ENCODE measurements at places on chromosomes 6 and 20.

DNA sequence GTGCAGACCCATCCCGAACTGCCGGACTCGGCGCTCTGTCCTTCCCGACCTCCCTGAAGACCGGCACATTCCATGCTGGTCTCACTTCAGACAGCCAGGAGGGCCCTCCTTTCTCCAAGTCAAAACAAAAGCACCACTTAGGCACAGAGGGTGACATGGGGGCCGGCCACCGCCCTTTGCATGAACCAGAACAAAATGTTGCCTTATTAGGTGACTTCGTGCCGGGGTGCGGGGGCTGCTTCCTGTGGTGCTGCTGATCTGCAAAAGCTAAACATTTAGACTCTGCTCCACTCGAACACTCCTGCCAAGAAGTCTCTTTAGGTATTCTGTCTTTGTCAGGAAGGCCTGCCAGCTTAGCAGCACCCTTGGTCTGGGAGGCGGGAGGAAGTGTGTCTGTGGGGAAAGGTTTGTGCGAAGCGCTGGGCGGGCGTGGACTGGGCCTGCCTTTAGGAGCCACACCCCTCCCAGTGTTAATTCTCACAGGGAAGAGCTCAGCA is 133.8 kb downstream of the SMOC2 start:
- H3K27ac ChIP-seq: peak overlapping the region; percentile 38
- H3K36me3 ChIP-seq: no peaks in the 10 kb centered on the region
- no peaks in the 10 kb centered on the region for H3K27me3 ChIP-seq
- H3K4me1 ChIP-seq: no peaks in the 10 kb centered on the region
- H3K4me3 ChIP-seq: no peak overlapping the region

- H3K4me1 ChIP-seq: no peaks in the 10 kb centered on the region
- H3K27me3 ChIP-seq: no peaks in the 10 kb centered on the region
- no peak overlapping the region for H3K4me3 ChIP-seq
These were observed 48.1 kb downstream of the TCP11 start for GRCh38 chr6:35093118-35093445.

- DNase-seq: no peak
- H3K4me1 ChIP-seq: no peaks in the 10 kb centered on the region
- no peaks in the 10 kb centered on the region for H3K36me3 ChIP-seq
- no peak overlapping the region for H3K27ac ChIP-seq
- H3K4me3 ChIP-seq: no peak overlapping the region
- H3K27me3 ChIP-seq: no peaks in the 10 kb centered on the region
These were observed 314.7 kb upstream of the RSPO3 start for GRCh38 chr6:126803769-126804168.

DNA sequence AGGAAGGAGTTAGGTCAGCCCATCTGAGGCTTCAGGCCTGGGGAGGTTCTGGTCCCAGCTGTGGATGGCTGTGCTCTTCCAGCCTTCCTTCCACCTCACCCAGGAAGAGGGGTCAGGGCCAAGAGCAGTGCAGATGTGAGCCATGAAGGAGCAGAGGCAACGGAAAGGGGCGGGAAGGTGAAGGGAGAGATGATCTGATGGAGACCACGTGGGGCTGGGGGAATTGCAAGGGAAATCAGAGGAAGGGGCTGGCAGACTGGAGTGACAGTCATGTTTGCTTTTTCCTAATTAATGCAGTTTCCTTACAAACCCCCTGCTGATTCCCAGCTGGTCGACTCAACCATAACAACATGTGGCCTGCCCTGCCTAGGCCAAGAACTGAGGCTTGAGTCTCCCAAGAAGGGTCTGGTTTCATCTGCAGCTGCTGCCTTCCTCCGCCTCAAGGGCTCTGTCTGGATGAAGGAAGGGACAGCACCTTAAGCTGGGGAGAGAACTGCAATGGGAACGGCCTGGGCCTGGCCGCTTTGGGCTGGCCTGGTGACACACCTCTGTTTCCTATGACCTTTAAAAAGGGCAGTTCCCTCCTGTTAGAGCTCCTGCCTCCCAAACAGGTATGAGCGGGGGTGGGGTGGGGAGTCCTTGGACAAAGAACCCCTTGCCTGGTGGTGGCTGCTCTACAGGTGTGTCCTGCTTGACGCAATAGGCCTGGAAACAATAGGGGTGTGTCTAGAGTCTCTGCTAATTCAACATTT is 7.8 kb upstream of the MRPS18A start:
- H3K4me3 ChIP-seq: no peak overlapping the region
- no peak overlapping the region for H3K27ac ChIP-seq
- peaks cover 4% of the 10 kb centered on the region for H3K4me1 ChIP-seq
- no peaks in the 10 kb centered on the region for H3K27me3 ChIP-seq

GRCh38 chr20:56091628-56092234 is 86.4 kb upstream of the CBLN4 start:
- DNase-seq: no peak
- no peaks in the 10 kb centered on the region for H3K27me3 ChIP-seq
- no peaks in the 10 kb centered on the region for H3K36me3 ChIP-seq
- no peak overlapping the region for H3K27ac ChIP-seq
- H3K4me3 ChIP-seq: no peak overlapping the region
